ENCODE measurements at places on chromosomes 5 and 9.

GRCh38 chr5:40834391-40834848, 602 bp downstream of the RPL37 start:
- DNase-seq, result no peak

GRCh38 chr5:16759147-16759773, 142.5 kb upstream of the RETREG1 start:
- DNase-seq, result no peak

GRCh38 chr5:93572608-93573353, 8.2 kb downstream of the NR2F1-AS1 start:
- no peak for DNase-seq

GRCh38 chr5:124341066-124341858, 405.2 kb downstream of the ZNF608 start:
- no peak for DNase-seq

GRCh38 chr9:75918909-75919308, 28.4 kb downstream of the PCSK5 start:
- DNase-seq, result no peak

DNA sequence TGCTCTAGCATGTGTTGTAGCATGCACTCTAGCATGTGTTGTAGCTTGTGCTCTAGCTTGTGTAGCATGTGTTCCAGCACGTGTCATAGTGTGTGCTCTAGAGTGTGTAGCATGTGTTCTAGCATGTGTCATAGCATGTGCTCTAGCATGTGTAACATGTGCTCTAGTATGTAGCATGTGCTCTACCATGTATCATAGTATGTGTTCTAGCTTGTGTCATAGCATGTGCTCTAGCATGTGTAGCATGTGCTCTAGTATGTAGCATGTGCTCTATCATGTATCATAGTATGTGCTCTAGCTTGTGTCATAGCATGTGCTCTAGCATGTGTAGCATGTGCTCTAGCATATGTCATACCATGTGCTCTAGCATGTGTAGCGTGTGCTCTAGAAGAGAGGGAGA, 255.3 kb downstream of the ICE1 start:
- no peak for DNase-seq

GRCh38 chr5:119017994-119018393, 29.6 kb upstream of the DTWD2 start:
- no peak for DNase-seq

- DNase-seq, result no peak
Observed at GRCh38 chr5:8458038-8458383, 589.1 kb downstream of the MTRR start.

DNA sequence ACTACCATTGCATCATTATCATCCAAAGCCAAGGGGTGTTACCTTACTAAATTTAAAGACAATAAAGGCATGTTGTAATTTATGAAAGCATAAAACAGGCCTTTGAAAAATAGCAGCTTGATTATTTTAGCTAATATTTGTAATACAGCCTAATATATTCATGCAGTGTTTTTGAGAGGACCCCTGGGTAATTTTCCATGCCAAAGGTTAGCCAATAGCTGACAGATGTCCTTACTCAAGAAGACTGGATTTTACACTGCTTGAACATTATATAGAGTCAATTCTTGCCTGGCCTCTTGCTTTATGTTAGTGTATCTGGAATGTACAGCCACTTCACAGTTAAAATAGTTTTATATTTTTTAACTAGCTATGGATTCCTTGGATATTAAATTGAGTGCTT, 337.8 kb upstream of the PAPPA start:
- DNase-seq, result no peak

- no peak for DNase-seq
Observed at GRCh38 chr5:138967791-138968448, 92.8 kb upstream of the LRRTM2 start.

- DNase-seq, result no peak
Observed at GRCh38 chr5:90983148-90983547, 400.0 kb downstream of the ARRDC3 start.

GRCh38 chr5:150513375-150514309, 5.7 kb downstream of the NDST1 start:
- peak; percentile 62 for DNase-seq

DNA sequence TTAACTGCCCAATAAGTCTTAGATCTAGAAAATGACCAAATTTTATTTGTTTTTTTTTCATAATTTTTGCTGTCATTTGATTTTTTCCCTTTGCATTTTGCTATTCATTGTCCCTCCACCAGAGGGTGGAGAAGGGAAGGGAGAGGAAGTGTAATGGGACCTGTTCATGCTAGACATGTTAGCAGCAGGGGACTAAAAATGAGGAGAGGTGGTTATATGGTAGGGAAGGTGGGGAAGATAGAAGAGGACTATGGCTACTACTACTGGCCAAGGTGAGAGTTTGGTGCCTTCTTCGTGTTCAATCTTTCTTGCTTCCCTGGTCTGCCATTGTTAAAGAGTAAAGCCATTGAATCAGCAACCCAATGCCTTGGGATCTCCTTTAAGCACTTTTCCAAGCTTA, 6.4 kb downstream of the GRIA1 start:
- DNase-seq, result no peak

GRCh38 chr9:21709464-21710058, 92.9 kb upstream of the MTAP start:
- DNase-seq, result no peak

GRCh38 chr5:168481330-168481788, 4.9 kb upstream of the RARS1 start:
- no peak for DNase-seq

DNA sequence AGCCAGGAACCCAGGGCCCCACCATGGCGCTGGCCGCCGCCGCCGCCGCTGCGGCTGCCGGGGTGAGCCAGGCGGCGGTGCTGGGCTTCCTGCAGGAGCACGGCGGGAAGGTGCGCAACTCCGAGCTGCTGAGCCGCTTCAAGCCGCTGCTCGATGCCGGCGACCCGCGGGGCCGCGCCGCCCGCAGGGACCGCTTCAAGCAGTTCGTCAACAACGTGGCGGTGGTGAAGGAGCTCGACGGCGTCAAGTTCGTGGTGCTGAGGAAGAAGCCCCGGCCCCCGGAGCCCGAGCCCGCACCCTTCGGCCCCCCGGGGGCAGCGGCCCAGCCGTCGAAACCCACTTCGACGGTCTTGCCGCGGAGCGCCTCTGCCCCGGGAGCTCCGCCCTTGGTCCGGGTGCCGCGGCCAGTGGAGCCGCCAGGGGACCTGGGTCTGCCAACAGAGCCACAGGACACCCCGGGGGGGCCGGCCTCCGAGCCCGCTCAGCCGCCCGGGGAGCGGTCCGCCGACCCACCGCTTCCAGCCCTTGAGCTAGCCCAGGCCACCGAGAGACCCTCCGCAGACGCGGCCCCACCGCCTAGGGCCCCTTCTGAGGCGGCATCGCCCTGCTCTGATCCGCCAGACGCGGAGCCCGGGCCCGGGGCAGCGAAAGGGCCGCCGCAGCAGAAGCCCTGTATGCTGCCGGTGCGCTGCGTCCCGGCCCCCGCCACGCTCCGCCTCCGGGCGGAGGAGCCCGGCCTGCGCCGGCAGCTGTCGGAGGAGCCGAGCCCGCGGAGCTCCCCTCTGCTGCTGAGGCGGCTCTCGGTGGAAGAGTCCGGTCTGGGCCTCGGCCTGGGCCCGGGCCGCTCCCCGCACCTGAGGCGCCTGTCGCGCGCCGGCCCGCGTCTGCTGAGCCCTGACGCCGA, 749 bp downstream of the SOWAHA start:
- DNase-seq, result no peak

- no peak for DNase-seq
Observed at GRCh38 chr5:90968319-90968718, 409.7 kb downstream of the ADGRV1 start.

- no peak for DNase-seq
Observed at GRCh38 chr9:93948441-93949072, 6.6 kb downstream of the BARX1 start.

DNA sequence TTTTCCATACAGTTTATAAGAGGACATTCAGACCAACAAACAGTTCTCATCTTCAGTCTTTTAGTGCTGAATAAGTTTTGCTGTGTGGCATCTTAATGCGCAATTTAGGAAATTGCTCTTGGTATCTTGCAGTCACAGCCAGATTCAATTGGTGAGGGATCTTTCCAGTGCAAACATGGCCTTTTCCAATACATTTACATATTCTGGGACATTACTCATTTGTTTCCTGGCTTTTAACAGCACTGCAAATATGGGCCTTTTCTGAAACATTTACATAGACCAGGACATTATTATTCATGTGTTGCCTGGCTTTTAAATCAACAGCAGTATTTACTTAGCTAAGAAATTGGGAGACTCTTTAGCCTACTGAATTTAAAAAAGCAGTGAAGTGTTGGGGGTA, 22.7 kb downstream of the ANKRD33B start:
- no peak for DNase-seq

DNA sequence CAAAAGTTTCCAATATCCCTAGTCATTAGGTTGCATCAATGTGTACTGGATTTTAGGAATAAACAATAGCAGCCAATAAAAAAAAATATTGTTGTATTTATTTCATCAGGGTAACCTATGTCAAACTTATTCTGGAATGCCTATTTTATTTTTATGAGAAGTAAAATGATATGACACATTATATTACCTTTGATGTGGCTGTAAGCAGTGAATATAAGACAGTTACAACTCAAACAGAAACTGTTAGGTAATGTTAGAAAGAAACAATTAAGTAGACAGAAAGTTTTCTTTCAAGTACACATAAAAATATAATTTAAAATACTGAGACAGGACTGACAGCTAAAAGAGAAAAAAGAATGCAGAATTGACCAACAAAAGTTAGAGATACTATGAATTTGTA, 65.5 kb downstream of the GNG10 start:
- no peak for DNase-seq

DNA sequence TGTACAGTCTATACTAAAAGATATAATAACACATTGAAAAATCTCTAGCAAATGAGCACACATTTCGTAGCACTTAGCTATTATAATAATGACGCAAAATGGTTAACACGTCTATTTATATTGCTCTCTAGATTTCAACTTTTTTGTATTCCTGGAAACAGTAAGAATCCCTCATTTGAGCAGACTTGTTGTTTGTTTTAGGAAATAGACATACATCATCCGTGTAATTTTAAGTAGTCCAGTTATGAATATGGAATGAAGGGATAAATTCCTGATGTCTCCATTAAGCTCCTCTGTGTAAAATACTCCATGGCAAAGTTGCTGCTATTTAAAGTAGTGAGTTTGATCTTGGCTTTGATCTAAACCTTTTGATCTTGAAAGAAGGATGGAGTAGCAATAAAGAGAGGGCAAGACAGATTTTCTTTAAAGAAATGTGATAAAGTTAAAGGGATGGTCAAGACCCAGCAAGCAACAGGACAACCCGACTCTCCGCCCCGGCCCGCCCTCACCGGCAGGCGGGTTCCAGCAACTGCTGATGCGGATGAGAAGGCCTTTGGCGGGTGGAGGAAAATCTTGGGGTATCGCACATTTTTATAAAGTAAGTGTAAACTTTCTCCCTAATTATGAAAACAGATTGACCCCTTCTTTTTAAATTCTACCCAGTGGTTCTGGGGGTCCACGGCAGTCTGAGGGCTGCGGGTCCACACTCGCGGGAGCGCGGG, 277.4 kb downstream of the AOPEP start:
- DNase-seq, result peak; percentile 59

GRCh38 chr5:166507810-166508425, 1783.5 kb upstream of the WWC1 start:
- no peak for DNase-seq
